ENCODE measurements at places on chromosomes 1 and 21. TPM values are rescaled to one million over a fixed set of nuclear protein-coding genes. Genes with fewer than 3 reads are reported as not detected.
A peak's percentile ranks its signal among the peaks of the same experiment; 100 is the strongest.

DNA sequence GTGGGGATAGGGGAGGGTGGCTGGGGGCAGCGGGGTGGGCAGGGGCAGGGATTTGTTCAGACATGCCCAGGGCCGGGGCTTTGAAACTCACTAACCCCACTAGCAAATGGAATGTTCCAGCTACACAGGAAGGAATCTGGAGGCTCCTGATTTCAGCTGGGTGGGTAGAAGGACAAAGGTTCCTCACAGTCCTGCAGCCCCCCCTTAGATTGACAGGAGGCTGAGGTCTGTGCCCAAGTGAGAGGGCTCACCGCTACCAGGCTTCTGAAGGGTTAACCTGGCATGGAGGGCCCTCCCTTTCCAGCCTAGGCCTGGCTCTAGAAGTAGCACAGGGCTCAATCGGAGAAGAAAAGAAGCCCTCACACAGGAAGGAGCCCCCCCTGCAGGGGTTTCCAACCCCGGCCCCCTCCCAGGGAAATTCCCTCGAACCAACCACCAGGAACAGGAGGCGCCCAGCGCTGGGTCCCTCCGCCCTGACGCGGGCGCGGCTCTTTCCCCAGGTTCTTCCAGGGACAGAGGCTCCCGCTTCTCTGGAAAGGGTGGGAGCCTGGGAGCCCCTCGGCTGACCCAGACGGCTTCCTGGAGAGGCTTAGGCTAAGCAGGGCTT is 3.3 kb downstream of the EPHA2 start:
- DNase-seq: no peak

DNA sequence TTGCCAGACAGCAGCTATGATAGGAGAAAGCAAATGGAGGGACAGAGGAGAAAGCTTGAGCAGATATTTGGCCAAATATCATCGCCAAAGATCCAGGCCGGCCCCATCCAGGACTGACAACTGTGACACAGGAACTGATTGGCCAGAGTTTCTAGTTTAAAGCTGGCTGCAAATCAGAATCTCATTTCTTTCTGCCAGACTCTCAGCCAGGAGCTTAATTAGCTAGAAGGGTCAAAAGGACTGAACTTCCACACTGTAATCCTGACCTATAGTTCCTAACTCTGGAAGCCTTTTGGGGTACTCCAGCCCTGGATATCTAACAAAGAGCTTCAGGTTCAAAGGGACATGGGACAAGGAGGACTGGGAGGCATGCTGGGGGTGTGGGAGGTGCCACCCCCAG is 106.7 kb upstream of the GNG12 start:
- no peak for DNase-seq

GRCh38 chr21:15986277-15986676 is 256.5 kb downstream of the USP25 start:
- DNase-seq: no peak

DNA sequence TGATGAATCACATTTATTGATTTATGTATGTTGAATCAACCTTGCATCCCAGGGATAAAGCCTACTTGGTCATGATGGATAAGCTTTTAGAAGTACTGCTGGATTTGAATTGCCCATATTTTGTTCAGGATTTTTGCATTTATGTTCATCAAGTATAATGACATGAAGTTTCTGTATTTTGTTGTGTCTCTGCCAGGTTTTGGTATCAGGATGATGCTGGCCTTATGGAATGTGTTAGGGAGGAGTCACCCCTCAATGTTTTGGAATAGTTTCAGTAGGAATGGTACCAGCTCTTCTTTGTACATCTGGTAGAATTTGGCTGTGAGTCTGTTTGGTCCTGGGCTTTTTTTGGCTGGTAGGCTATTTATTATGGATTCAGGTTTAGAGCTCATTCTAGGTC is 1643.1 kb upstream of the B3GALT2 start:
- no peak for DNase-seq

DNA sequence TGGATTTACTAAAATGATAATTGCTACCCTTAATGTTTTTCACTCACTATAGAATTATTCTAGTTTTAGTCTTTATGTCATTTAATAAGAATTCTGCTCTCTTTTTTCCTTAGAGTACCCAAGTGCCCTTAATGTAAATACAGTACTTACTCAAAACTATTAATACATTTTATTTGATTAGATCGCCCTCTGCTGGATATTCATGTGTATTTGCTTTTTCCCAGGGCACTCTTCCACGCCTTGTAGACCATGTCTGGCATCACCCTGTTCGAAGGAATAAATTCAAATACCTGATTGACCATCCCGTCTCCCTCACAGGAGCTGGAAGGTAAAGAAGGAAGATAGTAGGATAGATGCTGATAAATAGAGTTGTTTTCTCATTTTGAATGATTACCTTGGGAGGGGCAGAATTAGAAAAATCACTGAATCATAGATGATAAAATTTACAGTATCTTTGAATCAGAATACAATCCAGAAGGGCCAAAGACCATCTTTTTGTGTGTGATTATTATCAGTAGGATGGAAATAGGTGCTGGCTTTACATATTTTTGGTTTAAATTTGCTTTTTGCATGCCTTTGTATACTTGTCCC is 4.1 kb downstream of the AXDND1 start:
- no peak for DNase-seq

DNA sequence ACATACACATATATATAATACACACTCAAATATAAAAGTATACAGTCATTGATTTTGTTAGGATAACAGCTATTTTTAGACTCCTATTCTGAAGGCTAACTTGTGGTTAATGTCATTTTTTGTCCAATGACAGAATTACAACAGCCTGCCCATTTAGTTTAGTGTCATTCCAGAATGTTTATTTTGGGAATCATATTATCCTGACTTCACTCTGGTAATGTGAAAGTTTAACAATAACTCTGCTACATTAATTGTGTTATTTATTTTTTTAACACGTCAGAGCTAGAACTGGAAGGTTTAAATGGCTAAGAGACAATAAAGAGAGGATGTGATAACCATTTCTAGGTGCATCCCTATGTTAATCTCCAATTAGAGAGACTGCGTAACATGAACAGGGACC is 648.1 kb downstream of the USP25 start:
- no peak for DNase-seq

DNA sequence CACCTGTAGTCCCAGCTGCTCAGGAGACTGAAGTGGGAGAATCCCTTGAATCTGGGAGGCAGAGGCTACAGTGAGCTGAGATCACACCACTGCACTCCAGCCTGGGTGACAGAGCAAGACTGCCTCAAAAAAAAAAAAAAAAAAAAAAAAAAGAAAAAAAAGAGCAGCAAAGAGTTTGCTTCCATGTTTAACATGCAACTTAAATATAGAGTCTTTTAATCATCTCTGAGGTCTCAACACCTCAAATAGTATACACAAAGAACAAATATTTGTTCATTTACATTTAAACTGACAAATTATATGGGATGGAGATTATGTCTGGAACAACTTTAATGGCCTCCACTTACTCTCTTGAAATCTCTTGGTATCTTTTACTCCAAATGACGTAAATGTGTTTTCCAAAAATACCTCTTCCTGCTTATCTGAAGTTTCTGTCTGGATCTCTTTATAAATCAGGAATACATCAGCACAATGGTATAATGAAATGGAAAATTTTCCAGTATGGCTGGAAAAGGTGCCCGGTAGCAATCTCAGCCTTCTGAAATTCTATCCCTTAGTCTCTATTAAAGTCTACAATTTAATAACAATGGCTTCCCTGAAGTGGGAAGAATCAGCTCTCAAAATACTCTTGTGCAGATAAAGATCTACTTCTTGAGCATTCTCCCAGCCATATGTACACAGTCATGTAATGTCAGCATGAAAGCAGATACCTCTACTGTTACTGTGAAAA is 258.5 kb downstream of the OMA1 start:
- no peak for DNase-seq

GRCh38 chr1:233012021-233012420 is 61.6 kb downstream of the NTPCR start:
- no peak for DNase-seq

GRCh38 chr1:41444246-41444645 is 40.2 kb downstream of the EDN2 start:
- DNase-seq: no peak

DNA sequence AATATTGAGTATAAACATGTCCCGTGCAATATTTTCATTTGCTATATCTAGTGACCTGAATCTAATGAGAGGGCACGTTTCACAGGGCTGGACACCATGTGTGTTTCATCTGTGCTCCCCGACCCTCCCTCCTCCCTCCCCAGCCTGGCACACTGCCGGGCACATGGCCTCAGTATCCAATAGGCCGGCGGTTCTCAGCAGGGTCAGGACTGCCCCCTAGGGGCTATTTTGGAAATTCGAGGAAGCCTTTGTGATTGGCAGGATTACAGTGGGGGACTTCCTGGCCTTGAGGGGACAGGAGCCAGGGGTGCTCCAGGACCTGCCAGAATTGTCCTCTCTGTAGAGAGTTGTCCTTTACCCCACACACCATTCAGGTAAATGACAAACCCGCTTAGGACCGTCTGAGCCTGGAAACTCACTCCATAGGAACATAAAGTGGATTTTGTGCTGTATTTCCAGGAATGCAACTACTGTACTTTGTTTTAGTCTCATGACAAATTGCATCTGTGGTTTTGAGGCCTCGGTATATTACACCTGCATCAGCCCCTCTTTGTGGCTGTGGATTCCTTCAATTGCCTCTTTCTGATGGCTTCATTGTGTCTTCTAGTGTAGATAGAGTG is 109.5 kb upstream of the SIM2 start:
- peak; percentile 35 for DNase-seq

DNA sequence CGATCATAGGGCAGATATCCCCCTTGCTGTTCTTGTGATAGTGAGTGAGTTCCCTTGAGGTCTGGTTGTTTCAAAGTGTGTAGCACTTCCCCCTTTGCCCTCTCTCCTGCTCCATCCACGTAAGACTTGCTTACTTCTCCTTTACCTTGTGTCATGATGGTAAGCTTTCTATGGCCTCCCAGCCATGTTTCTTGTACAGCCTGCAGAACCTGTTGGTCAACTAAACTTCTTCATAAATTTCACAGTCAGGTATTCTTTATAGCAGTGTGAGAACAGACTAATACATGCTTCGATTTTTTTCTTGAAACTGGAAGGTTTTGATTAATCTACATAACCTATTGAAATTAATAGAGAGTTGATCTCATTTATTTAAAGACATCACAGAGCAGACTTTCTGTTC is 302.5 kb upstream of the PBX1 start:
- DNase-seq: no peak

DNA sequence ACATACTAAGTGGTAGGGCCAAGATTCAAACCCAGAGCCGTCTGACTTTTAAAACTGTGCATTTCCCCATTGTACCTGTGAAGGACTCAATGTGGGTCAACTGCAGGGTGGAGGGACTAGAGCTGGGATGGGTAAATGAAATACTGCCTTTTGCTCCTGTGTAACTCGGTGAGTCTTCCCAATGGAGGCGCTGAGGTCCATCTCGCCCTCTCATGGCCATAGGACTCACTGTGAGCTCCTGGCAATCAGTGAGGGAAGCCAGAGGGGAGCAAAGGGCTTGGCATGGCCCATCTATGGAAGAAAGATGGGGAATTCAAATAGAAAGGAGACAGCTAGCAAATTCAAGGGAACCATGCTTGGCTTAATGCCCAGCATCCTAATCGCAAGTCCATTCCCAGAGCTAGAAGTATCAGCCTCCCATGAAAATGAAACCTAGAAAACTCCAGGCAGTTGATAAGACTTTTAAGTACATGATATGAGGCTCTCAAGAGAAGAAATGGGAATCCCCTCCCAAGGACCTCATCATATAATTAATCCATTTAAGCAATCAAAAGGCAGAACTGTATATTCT is 25.4 kb upstream of the CGN start:
- DNase-seq: no peak

DNA sequence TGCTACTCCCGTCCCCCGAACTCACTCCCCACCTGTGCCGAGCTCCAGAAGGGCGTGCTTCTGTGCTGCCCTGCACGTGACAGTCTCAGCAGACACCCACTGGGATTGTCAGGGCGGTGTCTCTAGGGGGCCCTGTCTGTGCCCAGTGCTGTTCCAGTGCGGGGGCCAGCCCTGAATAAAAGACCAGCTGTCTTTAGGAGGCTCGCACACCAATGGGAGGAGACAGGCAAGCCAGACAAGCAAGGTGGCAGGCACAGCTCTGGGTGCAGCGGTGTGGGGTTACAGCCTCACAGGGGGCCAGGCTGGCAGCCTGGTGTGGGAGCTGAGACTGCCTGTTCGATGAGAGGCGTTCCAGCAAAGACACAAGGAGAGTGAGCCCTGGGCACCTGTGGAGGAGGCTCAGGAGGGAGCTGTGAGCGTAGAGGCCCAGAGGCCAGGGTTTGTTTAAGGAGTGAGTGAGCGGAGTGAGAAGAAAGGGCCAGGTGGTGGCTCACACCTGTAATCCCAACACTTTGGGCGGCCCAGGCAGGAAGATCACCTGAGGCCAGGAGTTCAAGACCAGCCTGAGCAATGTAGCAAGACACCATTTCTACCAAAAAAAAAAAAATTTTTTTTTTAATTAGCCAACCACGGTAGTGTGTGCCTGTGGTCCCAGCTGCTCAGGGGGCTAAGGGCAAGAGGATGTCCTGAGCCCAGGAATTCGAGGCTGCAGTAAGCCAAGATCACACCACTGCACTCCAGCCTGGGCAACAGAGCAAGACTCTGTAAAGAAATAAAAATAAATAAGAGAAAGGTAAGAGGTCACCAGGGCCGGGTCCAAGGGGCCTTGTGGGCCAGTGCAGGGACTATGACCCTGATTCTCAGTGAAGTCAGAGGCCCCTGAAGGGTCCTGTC is 48.2 kb upstream of the ARHGEF16 start:
- no peak for DNase-seq

- DNase-seq: no peak
These were observed 183.3 kb upstream of the JUN start for GRCh38 chr1:58966917-58967740.

DNA sequence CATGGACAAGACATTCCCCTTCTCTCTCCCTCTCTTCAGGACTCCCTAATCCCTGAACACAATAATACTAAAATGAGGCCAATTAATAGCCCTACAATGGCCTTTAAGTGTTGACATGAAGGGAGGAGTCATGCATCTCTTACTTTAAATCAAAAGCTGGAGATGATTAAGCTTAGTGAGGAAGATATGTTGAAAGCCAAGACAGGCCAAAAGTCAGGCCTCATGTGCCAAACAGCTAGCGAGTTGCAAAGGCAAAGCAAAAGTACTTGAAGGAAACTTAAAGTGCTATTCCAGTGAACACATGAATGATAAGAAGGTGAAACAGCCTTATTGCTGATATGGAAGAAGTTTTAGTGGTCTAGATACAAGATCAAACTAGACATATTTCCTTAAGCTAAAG is 49.5 kb upstream of the CD46 start:
- DNase-seq: no peak

DNA sequence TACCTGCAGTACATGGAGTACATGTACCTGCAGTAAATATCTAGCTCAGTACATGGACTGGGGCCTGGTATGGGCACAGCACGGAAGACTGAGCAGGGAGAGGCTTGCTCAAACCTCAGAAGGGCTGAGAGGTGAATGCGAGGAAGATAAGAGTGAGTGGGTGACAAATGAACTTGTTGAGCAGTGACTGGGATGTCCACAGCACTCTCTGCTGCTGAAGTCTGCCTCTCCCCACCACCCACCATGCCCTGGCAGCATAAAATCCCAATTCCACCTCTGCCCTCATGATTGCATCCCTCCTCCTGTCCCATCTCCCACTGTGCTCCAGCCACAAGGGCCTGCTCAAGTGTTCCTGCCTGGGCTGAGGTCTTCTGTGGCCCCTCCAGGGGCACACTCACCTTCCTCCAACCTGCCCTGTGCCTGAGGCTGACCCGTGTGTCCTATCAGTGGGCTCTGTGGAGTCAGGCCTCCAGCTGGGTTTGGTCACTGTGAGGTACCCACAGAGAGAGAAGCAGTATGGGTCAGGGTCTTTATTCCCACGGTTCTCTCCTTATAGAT is 114.2 kb downstream of the FOXD2 start:
- no peak for DNase-seq

The CYP4Z1 gene
- total RNA-seq: not detected

The LINGO4 gene
- total RNA-seq: not detected

The PGBD5 gene
- total RNA-seq: not detected

The MAEL gene
- 0.14 TPM for total RNA-seq

The F11R gene
- 13.4 TPM for total RNA-seq

The S100A9 gene
- not detected for total RNA-seq
